ENCODE measurements at places on chromosomes 16 and 17.
A peak's percentile ranks its signal among the peaks of the same experiment; 100 is the strongest.

DNA sequence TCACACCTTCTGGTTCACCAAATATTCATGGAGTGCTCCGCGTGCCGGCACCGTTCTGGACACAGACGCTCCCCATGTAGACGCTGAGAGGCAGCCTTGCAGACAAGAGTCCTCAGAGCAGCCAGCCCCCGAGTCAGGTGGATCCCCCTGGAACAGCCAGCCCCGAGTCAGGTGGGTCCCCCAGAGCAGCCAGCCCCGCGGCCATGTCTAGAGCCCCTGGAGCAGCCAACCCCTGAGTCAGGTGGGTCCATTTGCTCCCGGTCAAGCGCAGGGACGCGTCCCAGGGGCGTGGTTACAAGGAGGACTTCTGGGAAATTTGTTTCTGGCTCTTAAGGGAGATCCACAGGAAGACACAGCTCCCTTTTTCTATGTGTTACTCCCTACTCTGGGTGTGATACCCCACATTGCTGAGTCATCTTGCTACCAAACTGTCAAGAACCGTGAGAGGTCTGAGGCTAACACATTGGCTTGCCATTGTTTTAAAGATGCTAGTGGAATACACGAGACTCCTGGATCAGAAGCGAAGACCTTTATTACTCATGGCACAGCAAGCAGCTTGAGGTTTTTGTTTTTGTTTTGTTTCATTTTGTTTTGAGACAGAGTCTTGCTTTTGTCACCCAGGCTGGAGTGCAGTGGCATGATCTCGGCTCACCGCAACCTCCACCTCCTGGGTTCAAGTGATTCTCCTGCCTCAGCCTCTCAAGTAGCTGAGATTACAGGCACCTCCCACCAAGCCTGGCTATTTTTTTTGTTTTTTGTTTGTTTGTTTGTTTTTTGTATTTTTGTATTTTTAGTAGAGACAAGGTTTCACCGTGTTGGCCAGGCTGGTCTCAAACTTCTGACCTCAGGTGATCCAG, 43.3 kb upstream of the CBFA2T3 start:
- no peak for DNase-seq

DNA sequence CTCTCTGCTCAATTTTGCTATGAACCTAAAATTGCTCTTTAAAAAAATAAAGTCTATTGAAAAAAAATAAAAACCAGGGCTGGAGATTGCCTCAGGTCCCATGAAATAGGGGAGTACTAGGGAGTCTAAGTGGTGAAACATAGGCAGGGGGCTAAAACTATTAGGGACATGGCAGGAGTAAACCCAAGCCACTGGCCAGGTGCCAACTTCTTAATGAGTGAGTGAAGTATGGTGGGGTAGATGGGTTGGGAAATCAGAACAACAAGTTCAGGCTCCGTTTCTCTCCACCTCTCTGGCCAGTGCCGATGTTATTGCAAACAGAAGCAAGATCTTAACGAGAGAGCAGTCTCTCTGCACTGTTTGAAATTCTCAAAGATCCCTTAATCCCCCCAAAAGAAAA, 322.4 kb upstream of the CDH5 start:
- no peak for DNase-seq

GRCh38 chr16:65281586-65281985, 159.7 kb upstream of the CDH11 start:
- DNase-seq = no peak

DNA sequence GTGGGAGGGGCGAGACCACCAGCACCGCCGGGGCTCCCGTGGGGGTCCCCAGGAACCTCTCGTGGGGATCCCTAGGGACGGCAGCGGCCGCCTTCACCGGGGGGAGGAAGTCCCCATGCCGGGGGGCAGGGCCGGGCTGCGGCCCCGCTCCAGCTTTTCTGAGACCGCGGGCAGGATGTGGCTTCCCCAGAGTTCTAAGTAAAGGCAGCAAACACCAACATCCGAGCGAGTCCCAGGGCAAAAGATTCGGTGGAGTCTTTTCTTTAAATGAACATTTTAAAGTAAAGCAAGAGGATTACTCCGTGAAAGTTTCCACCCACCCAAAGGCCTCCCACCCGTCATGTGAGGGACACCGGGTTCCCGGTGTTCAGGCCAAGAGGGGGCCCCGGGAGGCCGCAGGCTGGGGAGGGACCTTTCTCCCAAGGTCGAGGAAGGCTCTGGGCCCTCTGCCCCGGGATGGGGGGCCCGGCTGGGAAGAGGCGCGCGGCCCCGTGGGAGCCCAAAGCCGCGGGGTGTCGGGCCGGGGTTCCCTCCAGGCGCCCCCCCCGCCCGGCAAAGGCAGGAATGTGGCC, 137.2 kb upstream of the RPH3AL start:
- peak; percentile 64 for DNase-seq

DNA sequence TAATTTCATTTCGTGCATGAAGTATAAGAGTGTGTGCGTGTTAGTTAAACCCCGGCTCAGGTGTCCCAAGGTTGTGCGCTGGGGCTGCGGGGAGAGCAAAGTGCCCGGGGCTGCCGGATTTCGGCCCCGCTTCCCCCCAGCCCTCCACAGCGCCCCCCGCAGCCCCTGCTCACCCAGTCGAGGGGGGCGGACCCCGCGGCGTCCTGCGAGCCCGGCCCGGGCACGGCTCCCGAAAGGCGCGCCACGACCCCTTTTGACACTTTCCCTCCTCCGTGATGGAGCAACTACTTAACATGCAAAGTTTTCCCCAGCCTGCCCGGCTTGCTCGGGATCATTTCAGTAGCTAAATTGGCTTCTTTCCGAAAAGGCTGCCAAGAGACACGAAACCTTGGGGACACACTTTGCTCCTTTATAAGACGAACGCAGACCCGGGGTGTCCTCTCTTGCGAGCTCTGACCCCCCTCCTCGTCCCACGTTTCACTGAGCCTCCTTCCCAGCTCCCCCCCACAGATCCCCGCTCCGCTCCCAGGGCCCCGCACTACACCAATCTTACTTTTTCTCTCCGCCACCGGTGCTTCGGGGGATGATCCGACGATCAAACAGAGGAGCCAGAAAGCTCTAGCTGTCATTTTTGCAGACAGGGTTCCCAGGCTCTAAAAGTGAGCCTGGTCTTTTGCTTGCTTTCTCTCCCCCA, 552 bp downstream of the C17orf58 start:
- peak; percentile 31 for DNase-seq

- no peak for DNase-seq
Measured at GRCh38 chr16:57372372-57373116, at the start of gene CX3CL1. TSS of gene CX3CL1 (plus strand) at chr16:57372490. CDS start at chr16:57372569, 79 bp downstream.

DNA sequence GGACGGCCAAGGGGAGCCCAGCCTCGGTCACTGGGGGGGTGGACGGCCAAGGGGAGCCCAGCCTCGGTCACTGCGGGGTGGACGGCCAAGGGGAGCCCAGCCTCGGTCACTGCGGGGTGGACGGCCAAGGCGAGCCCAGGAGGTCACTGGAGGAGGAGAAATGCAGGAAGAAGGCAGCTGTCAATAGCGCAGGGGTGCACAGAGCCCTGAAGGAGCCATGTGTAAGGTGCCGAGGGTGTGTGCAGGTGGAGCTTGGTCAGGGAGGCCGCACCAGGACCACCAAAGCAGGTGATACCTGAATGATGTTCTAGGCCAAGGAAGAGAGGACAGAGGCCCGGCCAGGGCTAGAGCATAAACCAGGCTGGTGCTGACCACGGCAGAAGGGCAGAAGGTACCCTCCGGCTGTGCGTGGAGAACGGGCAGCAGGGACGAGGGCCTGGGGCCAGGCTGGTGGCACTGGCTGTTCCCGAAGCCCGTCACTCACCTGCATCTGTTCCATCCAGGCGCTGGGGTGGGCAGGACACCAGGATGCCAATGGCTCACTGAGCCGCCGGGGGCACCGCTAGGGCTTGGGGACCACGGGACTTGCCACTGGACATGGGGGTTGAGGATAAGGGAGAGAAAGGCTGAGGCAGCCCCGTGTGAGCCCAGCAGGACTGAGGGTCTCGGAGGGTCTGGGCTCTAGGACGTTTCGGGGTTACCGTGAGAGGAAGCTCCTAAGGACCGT, 5.9 kb upstream of the CCDC57 start:
- no peak for DNase-seq

DNA sequence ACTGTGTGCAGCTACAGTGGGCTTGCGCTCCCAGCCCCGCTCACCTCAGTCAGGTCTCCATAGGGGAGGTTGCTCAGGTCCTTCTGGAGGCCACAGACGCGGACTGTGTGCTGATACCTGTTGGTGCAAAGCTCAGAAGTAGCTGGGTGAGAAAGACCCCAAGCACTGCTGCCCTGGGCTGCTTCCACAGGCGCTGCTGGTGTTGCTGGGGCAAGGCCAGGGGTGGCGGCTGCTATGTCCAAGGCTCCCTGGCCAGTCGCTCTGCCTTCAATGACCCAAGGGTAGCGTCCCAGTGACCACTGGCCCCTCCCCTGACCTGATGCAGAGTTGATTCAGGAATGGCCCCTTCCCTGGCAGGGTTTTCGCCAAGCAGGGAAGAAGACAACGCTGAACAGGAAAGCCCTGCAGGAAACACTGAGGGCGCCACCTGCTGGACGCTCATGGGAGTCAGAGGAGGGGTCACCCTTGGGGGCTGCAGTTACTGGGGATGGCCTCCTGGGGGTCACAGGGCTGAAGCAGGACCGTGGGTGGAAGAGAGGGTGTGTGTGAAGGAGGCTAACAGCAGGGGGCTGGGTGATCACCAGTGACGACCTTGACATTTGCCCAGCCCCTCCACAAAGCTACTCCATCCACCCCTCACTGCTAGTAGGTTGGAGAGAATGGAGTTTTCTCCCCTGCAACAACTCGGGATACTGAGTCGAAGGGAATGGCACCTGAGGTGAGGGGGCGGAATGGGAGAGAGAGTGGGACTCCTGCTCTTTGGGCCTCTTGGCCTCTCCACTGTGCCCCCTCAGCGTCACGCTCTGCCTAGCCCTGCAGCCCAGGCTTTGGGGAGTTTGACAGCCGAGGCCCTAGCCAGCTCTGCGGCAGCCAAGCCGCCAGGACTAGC, 38.3 kb downstream of the ABCC12 start:
- peak; percentile 70 for DNase-seq

DNA sequence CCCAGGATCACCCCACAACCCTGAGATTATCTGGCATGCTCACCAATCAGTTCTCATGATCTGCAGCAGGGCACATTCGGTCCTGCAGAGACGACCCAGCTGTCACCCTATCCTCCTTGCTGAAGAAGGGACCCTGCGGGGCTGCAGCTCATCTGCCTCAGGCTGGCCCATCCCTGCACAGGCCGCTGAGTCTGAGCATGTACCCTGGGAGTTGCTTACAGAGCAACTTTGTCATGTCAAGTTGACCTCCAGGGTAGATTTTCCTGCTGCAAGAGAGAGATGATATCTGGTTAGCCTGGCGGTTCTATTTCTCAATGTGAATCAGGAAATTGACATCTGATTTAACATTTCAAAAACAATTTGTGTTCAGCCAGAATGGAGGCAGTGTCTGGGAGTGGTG, 36.0 kb upstream of the ADCY9 start:
- DNase-seq = no peak

DNA sequence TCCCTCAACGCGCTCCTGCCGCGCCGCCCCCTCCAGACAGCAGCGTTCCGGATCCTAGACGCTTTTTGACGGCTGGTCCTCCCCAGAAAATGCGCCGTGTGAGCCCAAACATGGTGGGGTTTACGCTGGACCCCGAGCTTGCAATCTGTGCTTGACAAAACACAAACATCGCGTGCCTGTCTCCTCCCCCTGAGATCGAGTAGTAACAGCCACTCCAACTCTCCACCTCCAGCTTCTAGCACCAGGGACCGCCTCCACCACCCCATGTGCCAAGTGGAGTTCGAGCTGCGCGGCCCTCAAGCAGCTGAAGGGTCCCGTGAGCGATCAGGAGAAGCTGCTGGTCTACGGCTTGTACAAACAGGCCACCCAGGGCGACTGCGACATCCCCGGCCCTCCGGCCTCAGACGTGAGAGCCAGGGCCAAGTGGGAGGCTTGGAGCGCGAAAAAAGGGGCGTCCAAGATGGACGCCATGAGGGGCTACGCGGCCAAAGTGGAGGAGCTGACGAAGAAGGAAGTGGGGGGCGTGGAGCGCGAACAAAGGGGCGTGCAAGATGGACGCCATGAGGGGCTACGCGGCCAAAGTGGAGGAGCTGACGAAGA, 656 bp upstream of the GEMIN4 start:
- DNase-seq = peak; percentile 42

- no peak for DNase-seq
Measured at GRCh38 chr16:52171481-52171880, 375.5 kb downstream of the TOX3 start.

All from activated CD4-positive, alpha-beta T cell treated with anti-CD3 and anti-CD28 coated beads, Interleukin-2, amount 50 U/mL, for 48 hours (primary cell).